ENCODE measurements at places on chromosomes 5 and 9.

DNA sequence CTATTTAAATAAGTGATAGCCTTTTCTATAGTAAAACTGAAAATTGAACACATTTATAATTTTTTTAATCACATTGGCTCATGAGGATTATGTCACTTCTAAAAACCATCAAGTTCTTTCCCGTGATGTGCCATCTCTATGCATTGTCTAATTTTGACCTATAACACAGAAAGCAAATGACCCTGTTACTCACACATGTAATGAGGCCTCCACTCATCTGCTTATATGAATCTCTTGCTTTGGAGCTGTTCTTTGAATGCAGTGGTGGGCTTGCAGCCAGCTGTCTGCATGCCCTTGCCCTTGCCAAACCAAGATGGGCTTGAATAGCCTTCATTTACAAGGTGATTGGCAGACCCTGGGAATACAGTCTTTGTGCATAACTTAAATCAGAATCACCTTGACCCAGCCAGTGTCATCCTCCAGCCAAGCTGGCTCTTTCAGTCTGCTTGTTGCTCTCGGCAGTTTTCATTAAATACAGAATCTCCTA is 163.2 kb downstream of the TRIO start:
- no peak for DNase-seq

GRCh38 chr5:159805021-159805420 is 111.3 kb upstream of the ADRA1B start:
- DNase-seq: no peak

DNA sequence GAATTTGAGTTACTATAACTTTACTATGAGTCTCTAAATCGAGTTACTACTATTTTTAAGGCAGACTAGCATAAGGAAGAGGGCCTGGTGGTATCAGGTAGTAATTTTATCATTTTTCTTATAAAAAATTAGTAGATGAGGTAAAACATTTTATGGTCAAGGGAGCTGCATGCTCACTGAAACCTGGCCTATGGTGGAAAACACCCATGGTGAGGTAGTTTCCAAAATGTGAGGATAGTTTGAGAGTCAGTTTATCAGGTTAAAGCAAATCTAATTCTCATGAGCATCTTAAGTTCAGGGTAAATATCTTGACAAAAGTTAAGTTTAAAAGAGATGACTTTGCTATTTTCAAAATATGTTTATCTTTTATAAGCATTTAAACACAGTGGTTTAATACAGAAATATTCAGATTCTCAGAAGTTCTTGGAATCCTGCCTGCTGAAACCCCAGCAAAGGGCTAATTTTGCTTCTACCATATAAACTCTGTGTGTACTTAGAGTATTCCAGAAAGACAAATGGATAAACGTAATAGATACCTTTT is 10.0 kb downstream of the DDX4 start:
- no peak for DNase-seq

GRCh38 chr9:130672933-130673615 is 8.7 kb downstream of the PRDM12 start:
- DNase-seq: no peak

- DNase-seq: no peak
Observed at GRCh38 chr9:99505936-99506335, 283.9 kb downstream of the SEC61B start.

GRCh38 chr9:116520218-116520617 is 166.9 kb upstream of the TRIM32 start:
- no peak for DNase-seq

DNA sequence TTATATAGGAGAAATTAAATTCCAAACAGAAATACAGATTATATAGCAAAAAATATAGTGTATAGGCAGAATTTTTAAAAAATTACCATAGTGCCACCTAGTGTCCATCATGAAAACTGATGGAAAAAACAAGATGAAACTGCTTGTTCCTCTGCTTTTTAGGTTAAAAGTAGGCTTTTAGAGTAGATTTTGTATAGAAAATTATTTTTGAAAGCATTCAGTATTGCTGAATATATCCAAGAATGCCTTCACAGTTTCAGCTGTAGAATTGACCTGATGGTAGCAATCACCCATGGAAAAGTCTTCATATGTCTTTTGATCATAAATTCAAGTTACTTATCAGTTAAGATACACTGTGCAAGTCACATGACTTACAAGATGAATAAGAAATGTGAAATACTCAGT is 19.7 kb downstream of the RIOK2 start:
- no peak for DNase-seq

DNA sequence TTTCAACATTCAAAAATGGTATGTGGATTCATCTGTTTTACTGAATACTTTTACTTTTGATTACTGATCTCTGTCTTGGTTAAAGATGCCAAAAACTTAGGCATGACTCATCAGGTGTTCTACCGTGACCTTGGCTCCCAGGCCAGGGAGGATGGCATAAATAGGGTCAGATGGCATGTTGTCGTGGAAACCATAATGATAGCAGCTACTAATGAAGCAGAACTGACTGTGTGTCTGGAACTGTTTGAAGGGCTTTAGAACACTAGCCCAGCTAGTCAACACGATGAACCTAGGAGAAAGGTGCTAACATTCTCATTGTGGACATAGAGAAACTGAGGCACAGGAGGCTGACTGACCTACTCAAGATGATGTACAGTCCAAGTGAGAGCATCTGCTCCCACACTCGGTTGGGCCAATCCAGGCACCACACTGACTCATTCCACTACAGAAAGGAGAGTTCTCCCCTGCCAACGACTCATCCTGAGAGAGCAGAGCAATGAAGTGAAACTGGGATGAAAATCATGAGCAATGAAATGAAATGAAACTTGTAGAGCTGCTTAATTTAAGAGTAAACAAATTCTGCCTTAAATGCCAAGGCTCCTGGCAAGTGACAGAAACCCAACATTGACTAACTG is 116.0 kb downstream of the TENT4A start:
- no peak for DNase-seq

GRCh38 chr5:112586596-112587062 is 151.1 kb upstream of the APC start:
- no peak for DNase-seq

DNA sequence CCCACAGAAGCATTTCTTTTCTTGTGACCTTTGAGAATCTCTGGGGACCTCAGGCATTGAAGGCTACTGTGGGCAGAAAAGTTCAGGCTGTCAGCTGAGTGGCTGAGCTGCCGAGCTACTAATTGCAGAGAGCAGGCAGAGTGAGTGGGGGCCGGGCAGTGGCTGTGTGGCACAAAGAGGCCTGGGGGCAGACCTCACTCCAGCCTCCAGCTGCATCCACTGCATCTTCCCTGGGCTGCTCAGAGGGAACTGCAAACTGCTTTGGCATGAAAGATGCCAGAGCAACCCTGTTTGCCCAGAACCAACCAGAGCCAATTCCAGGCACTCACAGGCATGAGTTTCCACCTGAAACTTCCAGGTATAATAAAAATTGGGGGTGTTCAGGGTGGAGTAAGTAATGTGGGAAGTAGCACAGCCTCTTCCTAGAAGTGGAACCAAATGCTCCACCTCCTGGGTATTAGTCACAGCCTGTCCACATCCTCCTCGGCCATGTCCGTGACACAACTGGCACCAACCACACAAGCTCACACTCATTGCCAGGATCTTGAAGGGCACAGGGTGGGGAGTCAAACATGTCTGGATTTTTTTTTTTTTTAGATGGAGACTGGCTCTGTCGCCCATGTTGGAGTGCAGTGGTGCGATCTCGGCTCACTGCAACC is 548.9 kb downstream of the BNC2 start:
- DNase-seq: no peak

DNA sequence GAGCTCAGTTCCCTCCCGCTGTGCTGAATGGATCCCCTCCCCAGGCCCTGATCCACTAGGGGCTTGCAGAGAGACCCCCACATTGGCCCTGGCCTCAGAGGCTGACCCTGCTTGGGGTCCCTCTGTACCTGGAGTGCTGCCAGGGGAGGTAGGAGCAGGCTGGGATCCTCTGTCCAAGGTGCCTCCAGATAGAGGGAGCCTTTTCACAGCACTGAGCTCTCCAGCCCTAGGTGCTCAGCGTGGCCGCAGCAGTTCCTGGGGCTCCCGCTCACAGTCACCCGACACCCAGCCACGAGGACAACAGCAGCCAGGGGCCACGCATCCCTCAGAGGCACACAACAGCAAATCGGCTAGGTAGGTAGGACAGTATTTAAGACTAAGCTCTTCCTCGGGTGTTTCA is 62.2 kb upstream of the IRX2 start:
- no peak for DNase-seq

DNA sequence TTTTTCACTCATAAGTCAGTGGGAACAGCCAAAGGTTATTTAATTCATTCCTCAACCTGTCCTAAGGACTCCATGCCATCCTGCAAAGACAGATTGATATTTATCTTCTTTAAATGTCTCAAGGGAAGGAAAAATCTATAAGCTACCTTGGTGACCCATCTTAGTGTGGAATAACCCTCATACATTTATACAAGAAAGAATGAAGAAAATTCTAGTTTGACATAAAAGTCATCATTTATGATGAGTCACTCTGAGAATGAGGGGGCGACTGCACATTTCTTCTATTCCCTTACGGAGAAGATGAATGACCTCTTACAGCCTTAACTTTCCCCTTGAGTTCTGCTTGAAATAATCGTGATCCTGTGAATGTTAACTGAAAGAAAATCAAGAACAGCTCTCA is 26.8 kb upstream of the NUDT12 start:
- no peak for DNase-seq
